ENCODE measurements at places on chromosomes 4 and X.

GRCh38 chrX:12958059-12958458, 16.9 kb upstream of the TMSB4X start:
- DNase-seq, result no peak

- DNase-seq, result no peak
Observed at GRCh38 chr4:132313852-132314251, 835.2 kb upstream of the PCDH10 start.

DNA sequence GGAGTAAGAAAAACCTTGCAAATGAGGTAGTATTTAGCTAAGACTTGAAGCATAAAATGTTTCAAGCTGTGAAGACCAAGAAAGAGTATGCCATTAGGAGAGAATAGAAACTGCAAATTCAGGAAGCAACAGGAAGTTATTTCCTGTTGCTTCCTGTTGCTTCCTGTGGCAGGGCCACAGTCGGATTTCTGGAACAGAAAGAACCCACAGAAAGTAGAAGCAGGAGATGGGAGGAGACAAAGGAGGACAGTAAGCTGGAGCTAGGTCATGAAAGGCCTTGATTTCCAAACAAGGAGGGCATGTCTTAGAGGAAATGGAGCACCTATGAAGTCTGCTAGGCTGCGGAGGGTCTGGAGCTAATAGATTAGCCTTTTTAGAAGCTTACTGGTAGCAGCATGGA, 17.2 kb downstream of the ASB11 start:
- no peak for DNase-seq

- no peak for DNase-seq
Observed at GRCh38 chr4:188190461-188190860, 51.2 kb downstream of the TRIML1 start.

- no peak for DNase-seq
Observed at GRCh38 chrX:44011506-44011905, 38.3 kb upstream of the NDP start.

GRCh38 chr4:105970371-105970770, 75.1 kb downstream of the NPNT start:
- no peak for DNase-seq

- no peak for DNase-seq
Observed at GRCh38 chr4:155307731-155308277, 69.0 kb downstream of the MAP9 start.

- DNase-seq, result no peak
Observed at GRCh38 chrX:110425222-110426154, 66.8 kb downstream of the RTL9 start.
